Upper lobe of right lung (tissue), 1 donor: ENCODE measurements at places on chromosomes 6 and 20. TPM values are rescaled to one million over a fixed set of nuclear protein-coding genes. Genes with fewer than 3 reads are reported as not detected.

DNA sequence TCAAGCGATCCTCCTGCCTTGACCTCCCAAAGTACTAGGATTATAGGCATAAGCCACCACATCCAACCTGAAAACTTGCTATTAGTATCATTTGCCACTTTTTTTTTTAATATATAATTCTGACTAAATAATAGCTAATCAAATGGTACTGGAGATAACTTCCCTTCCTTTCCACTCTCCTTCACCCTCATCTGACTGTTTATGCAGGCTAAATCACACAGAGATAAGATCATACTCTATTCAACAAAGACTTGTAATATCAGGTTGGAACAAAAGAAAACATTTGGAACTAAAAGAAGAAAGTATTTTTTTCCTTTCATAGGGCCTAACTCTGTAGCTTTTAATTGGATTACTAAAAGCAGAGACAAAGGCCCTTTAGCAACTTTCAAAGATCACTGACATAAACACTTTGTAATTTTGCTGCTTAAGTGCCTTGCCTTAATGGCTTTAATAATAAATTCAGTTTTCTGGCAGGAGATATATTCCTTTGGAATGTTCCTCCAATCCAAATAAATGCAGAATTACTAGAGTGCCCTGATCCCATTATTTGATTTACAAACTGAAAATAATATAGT, 198.7 kb upstream of the ASCC3 start:
- H3K36me3 ChIP-seq = no peaks in the 10 kb centered on the region
- H3K4me3 ChIP-seq = no peak overlapping the region
- H3K27ac ChIP-seq = no peak overlapping the region
- DNase-seq = no peak

- H3K27me3 ChIP-seq = no peaks in the 10 kb centered on the region
- no peak overlapping the region for H3K4me3 ChIP-seq
- no peak overlapping the region for H3K27ac ChIP-seq
- H3K36me3 ChIP-seq = no peaks in the 10 kb centered on the region
- no peaks in the 10 kb centered on the region for H3K4me1 ChIP-seq
Observed at GRCh38 chr6:77816766-77817270, 164.0 kb downstream of the MEI4 start.

- no peak for DNase-seq
- H3K36me3 ChIP-seq = peaks cover 75% of the 10 kb centered on the region
- no peaks in the 10 kb centered on the region for H3K27me3 ChIP-seq
- no peak overlapping the region for H3K4me3 ChIP-seq
Observed at GRCh38 chr20:3803289-3803688, 7.2 kb downstream of the CDC25B start.

DNA sequence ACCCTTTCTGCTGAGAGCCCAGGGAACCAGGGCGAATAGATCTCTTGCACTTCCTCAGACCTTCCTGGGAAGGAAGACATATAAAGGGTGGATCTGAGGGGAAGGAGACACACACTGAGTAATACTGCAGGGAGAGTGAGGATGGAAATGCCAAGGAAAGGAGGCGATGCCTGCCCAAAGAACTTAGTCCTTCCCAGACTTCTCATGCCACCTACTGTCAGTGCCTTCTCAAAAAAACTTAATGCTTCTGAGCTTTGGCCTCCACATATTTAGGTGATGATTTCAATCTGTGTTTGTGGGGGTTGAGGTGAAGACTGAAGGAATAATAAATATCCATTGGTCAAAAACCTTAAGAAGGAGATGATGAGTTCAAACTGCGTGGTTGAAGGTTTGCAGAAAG, 9.7 kb downstream of the BTN3A1 start:
- no peak overlapping the region for H3K27ac ChIP-seq

DNA sequence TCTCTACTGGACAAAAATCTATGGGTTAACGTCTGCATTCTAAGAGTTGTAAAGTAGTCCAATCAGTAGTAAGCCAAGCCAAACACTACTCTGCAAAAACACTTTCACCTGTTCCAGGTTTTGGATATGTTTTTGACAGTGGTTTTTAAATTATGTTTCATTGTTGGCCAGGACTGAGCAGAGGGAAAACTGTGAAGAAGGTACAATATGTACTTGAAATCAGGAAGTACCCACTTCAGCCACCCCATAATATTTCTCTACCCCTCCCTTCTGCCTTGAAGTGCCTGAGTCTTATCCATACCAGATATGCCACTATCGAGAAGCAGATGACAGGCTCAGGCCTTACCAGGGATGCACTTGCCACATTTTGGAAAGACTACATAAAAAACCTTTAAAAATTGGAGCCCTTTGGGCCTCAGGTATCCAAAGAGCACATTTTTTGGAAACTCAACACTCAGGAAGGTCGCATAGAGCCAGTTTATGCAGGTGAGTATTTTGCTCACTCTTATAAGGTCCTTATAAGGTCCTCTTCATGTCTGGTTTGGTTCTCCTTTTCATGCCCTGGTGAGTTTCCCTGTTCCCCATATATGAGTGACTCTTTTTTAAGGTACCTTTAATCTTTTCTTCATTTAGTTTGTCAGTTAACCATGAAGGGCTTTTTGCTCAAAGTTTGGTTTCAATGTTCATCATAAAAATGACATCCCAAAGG, 859.3 kb upstream of the FLRT3 start:
- no peak for DNase-seq
- H3K36me3 ChIP-seq = no peaks in the 10 kb centered on the region
- peak overlapping the region; percentile 38 for H3K4me3 ChIP-seq
- peak overlapping the region; percentile 48 for H3K27ac ChIP-seq
- no peaks in the 10 kb centered on the region for H3K4me1 ChIP-seq

SCRT2 gene
- not detected for total RNA-seq

SRSF12 gene
- not detected for total RNA-seq

SLC4A11 gene
- 2.7 TPM for total RNA-seq
